Stimulated activated CD4-positive, alpha-beta T cell treated with anti-CD3 and anti-CD28 coated beads, TNF-alpha, amount 100 ng/mL, for 24 hours (primary cell): ENCODE measurements at places on chromosomes 6 and 20.

- peak; percentile 48 for DNase-seq
These were observed at the start of gene CD40 for GRCh38 chr20:46117704-46118467. Gene CD40 (plus strand): TSS chr20:46118314. CDS start chr20:46118344, 30 bp downstream.

- DNase-seq = no peak
These were observed 55.0 kb upstream of the HLA-A start for GRCh38 chr6:29887330-29887818.

DNA sequence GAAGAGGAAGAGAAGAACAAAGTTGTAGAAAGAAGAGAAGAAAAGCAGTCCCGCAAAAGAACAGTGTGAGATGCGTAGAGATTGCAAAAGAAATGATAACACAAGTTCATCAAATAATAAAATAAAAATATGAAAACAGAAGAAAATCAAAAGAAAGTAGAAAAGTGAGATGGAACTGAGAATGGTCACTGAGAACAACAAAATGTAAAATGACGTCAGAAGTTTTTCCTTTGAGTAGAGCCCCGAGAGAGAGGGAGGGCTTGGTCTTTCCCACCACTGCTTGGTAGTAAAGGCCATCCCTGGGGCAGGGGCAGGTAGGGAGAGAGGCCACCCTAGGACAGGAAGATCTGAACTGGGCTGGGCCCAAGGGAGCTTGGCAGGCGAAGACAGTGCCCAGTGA is 533.7 kb downstream of the QKI start:
- DNase-seq = no peak

GRCh38 chr6:107977283-107977682 is 19.3 kb upstream of the SEC63 start:
- no peak for DNase-seq

- DNase-seq = no peak
These were observed 42.0 kb upstream of the KIF16B start for GRCh38 chr20:16615199-16615598.

GRCh38 chr20:14700639-14700960 is 363.2 kb upstream of the FLRT3 start:
- DNase-seq = no peak

- no peak for DNase-seq
These were observed 366.1 kb upstream of the SOX4 start for GRCh38 chr6:21227486-21227885.

GRCh38 chr6:38131527-38131965 is 312.0 kb downstream of the ZFAND3 start:
- no peak for DNase-seq

DNA sequence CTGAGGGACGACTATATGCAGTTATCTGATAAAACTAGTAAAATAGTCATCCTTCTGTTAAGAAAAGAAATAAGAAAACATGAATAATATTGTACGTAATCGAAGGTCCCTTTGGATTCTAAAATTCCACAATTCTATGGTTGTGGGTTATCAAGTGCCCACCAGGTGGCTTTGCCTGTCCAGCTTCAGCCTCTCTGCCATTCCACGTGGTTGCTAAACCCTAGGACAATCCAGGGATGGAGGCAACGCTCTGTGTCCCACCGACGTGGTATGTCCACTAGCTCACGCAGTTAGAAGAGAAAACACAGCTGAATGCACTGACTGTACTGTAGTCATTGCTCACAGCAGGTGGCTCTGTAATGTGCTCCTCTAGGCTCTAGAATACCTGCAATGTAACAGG is 349.3 kb downstream of the FARS2 start:
- DNase-seq = no peak

DNA sequence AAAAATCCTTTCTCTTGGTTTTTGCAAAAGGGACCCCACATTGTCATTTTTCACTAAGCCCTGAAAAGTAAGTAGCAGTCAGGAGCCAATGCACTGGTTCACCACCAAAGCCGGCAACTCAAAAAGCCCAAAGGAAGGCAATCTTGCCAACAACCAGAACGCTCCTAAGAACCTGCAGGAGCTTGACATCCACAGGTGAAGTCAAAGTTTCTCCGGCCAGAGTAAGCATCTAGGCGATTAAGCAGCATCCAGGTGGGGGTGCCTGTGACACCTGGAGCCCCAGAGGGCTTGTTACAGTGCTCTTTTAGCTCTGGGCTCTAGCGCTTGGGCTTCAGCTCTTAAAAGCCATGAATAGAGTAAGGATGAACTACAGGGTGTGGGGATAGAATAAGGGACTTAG is 36.1 kb downstream of the SLC35D3 start:
- DNase-seq = no peak

DNA sequence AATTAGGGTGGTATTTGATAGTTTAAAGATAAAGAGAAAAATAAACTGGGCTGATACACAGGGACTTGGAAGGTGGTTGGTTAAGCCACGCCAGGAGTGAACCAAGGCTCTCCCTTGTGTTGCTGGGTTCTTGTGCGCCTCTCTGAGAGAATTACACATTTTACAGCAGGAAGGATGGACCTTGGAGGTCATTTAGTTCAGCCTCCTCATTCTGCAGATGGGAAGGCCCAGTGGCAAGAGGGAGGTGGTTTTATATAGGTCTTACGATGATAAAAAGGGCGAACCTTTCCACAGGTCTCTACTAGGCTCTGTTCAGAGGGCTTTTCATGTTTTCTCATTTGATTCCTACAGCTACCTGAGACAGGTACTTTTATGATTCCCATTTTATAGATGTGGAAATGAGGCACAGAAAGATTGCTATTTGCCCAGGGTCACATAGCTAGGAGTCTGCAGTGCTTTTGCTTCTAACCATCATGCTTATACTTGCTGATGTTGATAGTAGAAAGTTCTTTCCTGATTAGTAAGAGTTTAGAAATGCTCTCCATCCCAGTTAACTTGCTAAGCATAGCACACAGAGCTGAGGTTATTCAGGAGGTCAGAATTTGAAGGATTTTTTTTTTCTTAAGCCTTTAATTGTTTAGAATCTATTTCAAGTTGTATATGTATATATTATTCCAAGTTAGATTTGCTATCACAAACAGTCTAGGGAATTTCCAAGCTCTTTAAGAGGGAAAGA is 12.8 kb downstream of the HIVEP1 start:
- DNase-seq = no peak

DNA sequence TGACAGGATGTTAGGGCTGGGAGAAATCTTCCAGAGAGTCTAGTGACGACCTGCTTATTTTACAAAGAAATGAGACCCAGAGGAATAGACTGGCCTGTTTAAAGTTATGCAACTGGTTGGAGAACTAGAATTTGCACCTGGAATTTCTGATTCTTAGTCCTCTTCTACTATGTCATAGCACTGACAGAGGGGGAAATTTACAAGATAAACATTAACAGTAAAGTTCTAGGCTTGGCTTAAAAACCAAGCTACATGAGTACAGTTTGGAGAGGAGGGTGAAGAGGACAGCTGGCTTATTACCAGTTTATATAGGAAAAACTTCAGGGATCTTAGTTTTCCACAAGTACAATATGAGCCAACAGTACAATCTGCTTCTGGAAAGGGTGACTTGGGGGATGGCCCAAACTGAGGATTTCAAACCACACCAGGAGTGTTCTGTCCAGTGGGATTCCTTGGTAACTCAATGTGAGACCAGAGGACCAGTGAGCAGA is 269.6 kb downstream of the CD109 start:
- no peak for DNase-seq

GRCh38 chr6:127784468-127784867 is 116.4 kb downstream of the THEMIS start:
- no peak for DNase-seq

GRCh38 chr6:8245726-8246125 is 143.4 kb upstream of the EEF1E1 start:
- no peak for DNase-seq

DNA sequence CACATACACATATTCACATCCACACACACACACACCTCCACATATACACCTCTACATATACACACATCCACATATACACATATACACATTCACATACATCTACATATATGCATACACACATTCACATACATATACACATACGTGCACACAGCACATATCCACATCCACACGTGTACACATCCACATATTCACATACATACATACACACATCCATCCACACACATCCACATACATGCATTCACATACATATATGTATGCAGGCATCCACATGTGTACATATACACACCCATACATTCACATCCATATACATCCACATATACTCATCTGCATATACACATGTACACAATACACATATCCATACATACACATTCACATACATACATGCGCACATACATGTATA is 25.6 kb upstream of the NKX2-2 start:
- no peak for DNase-seq

DNA sequence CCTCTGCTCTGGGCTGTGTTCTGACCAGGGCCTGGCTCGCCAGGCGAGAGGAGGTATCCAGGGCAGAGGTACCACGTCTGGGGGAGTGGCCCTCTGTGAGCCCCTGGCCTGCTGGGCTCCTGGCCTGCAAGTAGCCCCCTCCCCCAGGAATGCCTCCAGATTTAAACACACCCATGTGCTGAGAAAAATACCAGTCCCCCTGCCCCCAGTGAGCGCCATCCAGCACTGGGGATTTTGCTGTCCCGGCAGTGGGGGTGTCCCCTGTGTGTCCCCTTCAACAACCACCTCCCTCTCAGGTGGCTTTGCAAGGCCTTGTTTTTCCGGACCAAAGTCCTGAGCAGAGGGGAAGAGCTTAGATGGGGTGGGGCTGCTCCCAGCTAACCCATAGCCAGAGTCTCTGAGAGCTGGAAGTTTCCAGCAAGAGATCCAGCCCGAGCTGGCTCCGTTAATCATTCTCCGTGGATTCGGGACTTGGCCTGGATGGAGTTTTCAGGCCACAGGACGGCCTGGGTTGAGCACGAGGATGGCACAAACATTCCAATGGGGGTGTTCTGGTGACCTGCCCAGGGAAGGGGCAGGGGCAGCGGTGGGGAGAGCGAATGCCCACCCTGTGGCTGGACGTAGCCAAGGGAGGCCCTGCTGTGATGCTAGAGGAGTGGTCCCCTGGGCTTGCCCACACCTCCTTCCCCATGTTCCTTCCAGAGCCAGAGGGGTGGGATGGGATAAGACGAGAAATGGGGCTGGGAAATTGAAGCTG is 29.0 kb downstream of the PCK1 start:
- DNase-seq = no peak

- DNase-seq = no peak
These were observed 972.0 kb upstream of the CITED2 start for GRCh38 chr6:140346428-140346827.

GRCh38 chr20:56554869-56555268 is 21.8 kb downstream of the FAM209B start:
- no peak for DNase-seq

DNA sequence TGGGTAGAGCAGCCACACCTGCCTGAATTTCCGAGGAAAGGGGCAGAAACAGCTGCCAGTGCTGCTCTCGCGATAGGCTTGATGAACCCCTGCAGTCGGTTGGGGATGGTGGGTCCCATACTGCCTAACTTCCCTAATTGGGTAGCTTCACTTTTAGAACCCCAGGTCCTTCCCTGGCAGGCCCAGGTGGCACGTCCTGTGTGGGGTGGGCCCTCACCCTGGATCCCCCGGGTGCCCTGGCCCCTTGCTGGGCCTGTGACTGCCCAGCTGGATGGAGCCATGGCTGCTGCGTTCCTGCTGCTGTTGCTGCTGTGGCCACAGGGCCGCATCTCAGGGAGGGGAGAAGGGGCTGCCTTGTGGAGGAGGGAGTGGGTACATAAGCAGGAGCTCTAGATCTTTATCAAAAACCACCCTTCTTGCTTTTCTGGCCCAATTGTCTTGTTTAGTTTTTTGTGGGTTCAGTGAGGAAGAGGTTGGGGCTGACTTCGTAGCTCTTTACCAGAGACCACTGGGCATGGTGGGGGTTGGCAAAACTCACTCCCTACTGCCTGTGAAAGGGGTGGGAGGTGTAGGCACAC is 19.2 kb downstream of the TREML4 start:
- DNase-seq = no peak

GRCh38 chr20:59618131-59618530 is 13.8 kb downstream of the PHACTR3 start:
- DNase-seq = no peak

GRCh38 chr6:143368426-143368825 is 82.1 kb downstream of the ADAT2 start:
- DNase-seq = no peak
